ENCODE measurements at places on chromosomes 16 and 17. TPM values are rescaled to one million over a fixed set of nuclear protein-coding genes. Genes with fewer than 3 reads are reported as not detected.

Gene MYO1D
- 48.6 TPM for total RNA-seq

DNA sequence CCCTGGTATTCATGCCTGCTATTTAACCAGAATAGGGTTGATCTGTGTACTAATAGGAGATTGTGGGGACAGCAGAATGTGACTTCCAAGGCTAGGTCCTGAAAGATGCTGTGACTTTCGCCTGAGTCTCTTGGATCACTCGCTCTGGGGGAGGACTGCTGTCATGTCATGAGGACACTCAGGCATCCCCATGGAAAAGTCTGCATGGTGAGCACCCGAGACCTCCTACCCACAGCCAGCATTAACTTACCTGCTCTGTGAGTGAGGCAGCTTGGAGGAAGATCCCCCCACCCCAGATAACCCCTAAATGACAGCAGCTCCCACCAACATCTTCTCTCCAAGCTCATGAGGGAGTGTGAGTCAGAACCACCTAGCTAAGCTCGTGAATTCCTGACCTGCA is 30.3 kb upstream of the C16orf78 start:
- H3K4me3 ChIP-seq, result no peak overlapping the region
- no peaks in the 10 kb centered on the region for H3K36me3 ChIP-seq
- no peaks in the 10 kb centered on the region for H3K4me1 ChIP-seq
- no peak overlapping the region for H3K27ac ChIP-seq
- no peak for DNase-seq

DNA sequence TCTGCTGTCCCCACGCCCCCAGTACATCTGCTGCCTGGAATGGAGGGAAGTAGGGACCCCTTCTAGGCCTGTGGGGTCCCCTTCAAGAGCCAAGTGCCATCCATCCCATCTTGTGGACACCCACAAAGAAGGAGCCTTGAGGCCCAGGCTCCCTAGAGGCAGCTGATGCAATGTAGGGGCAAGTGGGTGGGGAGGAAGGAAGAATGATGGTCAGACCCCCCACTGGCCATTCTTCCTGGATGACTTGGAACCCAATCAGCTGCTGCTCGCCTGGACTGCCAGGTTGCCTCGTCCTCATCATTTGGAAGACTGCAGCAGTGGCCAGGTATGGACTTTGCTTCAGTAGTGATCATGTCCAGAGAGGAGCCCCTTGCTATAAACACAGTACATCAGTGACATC is 48.9 kb downstream of the SMPD3 start:
- DNase-seq, result no peak
- H3K27ac ChIP-seq, result no peak overlapping the region
- H3K4me3 ChIP-seq, result no peak overlapping the region
- no peaks in the 10 kb centered on the region for H3K4me1 ChIP-seq

- peaks cover 29% of the 10 kb centered on the region for H3K4me1 ChIP-seq
- no peaks in the 10 kb centered on the region for H3K27me3 ChIP-seq
- H3K36me3 ChIP-seq, result peaks cover 4% of the 10 kb centered on the region
- H3K4me3 ChIP-seq, result no peak overlapping the region
These were observed 16.3 kb downstream of the IRF8 start for GRCh38 chr16:85915125-85915845.

- no peak overlapping the region for H3K4me3 ChIP-seq
- H3K27me3 ChIP-seq, result no peaks in the 10 kb centered on the region
- H3K36me3 ChIP-seq, result peaks cover 11% of the 10 kb centered on the region
- no peaks in the 10 kb centered on the region for H3K4me1 ChIP-seq
These were observed 28.6 kb upstream of the NUDT16L1 start for GRCh38 chr16:4664538-4665418.

- no peak for DNase-seq
- H3K27ac ChIP-seq, result peak overlapping the region; percentile 47
- peaks cover 8% of the 10 kb centered on the region for H3K36me3 ChIP-seq
- peaks cover 54% of the 10 kb centered on the region for H3K4me1 ChIP-seq
- H3K4me3 ChIP-seq, result no peak overlapping the region
These were observed 58.3 kb downstream of the DUSP14 start for GRCh38 chr17:37547986-37548385.

Gene KRT38
- not detected for total RNA-seq

DNA sequence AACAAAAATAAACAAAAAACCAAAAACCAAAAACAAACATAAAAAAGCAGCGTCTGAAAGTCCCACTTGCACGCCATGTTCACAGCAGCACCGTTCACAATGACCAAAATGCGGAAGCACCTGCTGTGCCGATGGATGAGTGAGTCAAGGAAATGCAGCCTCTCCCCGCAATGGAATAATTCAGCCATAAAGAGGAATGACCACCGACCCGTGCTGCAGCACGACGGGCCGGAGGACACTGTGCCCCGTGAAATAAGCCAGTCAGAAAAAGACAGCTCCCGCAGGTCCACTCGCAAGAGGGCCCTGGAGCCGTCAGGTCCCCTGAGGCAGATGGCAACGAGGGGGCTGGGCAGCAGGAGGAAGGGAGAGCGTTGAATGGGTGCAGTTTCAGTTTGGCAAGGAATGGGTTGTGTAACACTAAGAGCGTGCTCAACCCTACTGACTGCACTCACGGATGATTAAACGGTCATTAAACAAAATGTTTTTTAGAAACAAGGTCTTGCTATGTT is 5.1 kb downstream of the CLCN7 start:
- no peak overlapping the region for H3K4me3 ChIP-seq
- no peaks in the 10 kb centered on the region for H3K27me3 ChIP-seq
- H3K27ac ChIP-seq, result no peak overlapping the region

- H3K27ac ChIP-seq, result no peak overlapping the region
- DNase-seq, result no peak
- H3K4me1 ChIP-seq, result peaks cover 6% of the 10 kb centered on the region
- H3K36me3 ChIP-seq, result no peaks in the 10 kb centered on the region
- H3K27me3 ChIP-seq, result peaks cover 6% of the 10 kb centered on the region
These were observed 24.1 kb upstream of the DYNLL2 start for GRCh38 chr17:58059141-58059540.

DNA sequence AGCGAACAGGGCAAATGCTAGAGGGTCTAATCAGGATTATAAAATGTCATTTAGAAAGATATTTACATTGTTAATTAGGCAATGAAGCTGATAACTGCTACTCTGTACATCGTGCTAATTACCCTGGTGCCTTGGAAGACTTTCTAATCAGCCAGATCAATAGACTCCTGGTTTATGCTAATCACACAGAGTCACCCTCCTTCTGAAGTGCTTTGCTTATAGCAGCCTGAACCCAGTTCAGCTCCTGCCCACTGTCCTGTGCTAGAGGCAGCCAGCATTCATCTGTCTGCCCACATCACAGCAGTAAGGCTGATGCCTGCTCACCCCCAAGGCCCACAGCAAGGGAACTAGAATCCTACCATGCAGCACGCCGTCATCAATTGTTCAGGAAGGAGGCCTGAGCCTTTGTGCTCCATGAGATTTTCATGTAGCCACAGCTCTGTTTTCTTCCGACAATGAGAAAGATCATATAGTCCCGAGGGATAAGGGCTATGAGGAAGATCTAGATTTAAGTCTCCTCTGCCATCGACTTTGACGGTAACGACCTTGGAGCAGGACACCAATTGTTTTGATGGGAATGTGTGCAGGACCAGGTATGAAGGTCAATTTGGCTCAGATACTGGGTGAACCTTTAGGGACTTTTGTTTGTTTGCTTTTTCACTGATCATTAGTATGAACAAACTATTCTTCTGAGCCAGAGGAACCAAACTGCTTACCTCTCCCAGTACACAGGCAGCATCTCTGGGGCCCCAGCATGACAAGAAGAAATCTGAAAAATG is 12.5 kb upstream of the LYRM9 start:
- H3K27me3 ChIP-seq, result peaks cover 17% of the 10 kb centered on the region
- DNase-seq, result no peak
- no peak overlapping the region for H3K27ac ChIP-seq
- no peaks in the 10 kb centered on the region for H3K36me3 ChIP-seq
- H3K4me3 ChIP-seq, result no peak overlapping the region

DNA sequence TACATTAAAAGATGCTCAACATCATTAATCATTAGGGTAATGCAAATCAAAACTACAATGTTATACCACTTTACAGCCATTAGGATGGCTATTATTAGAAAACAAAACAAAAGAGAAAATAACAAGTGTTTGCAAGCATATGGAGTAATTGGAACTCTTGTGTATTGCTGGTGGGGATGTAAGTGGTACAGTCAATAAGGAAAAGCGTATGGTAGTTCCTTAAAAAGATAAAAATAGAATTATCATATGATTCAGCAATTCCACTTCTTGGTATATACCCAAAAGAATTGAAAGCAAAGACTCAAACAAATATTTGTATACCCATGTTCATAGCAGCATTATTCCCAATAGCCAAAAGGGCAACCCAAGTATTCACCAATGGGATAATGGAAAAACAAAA is 1.4 kb upstream of the CAPNS2 start:
- no peak for DNase-seq
- peaks cover 29% of the 10 kb centered on the region for H3K4me1 ChIP-seq
- H3K36me3 ChIP-seq, result peaks cover 12% of the 10 kb centered on the region
- no peak overlapping the region for H3K27ac ChIP-seq

Gene KRTAP4-5
- not detected for total RNA-seq

Gene SLC12A4
- 155 TPM for total RNA-seq

GRCh38 chr16:4944333-4945281 is 7.7 kb upstream of the PPL start:
- peak; percentile 93 for DNase-seq
- peak overlapping the region; percentile 99 for H3K27ac ChIP-seq
- peaks cover 41% of the 10 kb centered on the region for H3K4me1 ChIP-seq
- H3K27me3 ChIP-seq, result peaks cover 3% of the 10 kb centered on the region
- H3K36me3 ChIP-seq, result no peaks in the 10 kb centered on the region

GRCh38 chr16:75506574-75506973 is 11.3 kb upstream of the CHST6 start:
- no peak for DNase-seq
- H3K27me3 ChIP-seq, result peaks cover 4% of the 10 kb centered on the region
- H3K36me3 ChIP-seq, result no peaks in the 10 kb centered on the region
- H3K4me3 ChIP-seq, result no peak overlapping the region
- H3K4me1 ChIP-seq, result peaks cover 9% of the 10 kb centered on the region

Gene KRT32
- total RNA-seq, result not detected

DNA sequence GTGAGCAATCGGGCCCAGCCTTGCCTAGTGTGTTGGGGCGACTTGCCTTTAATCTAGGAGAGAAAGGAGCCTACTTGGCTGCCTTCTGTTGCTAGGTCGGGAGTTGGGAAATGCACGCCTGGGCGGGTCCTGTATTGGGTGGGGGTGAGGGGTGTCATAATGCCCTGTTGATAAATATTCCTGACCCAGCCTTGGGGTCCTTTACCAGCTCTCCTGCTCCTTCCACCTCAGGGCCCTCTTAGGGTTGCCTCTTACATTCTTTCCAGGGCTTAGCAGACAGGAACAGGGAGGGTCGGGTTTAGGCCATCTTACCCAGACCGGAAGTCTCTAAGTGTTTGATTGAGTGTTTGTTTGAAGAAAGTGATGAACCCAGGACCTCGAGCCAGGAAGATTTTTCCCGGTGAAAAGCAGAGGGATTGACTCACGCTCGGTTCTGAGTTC is 112.9 kb downstream of the SEC14L1 start:
- no peaks in the 10 kb centered on the region for H3K36me3 ChIP-seq
- DNase-seq, result no peak
- H3K27me3 ChIP-seq, result peaks cover 11% of the 10 kb centered on the region
- H3K4me3 ChIP-seq, result no peak overlapping the region

Gene FOXC2
- total RNA-seq, result 10.4 TPM

DNA sequence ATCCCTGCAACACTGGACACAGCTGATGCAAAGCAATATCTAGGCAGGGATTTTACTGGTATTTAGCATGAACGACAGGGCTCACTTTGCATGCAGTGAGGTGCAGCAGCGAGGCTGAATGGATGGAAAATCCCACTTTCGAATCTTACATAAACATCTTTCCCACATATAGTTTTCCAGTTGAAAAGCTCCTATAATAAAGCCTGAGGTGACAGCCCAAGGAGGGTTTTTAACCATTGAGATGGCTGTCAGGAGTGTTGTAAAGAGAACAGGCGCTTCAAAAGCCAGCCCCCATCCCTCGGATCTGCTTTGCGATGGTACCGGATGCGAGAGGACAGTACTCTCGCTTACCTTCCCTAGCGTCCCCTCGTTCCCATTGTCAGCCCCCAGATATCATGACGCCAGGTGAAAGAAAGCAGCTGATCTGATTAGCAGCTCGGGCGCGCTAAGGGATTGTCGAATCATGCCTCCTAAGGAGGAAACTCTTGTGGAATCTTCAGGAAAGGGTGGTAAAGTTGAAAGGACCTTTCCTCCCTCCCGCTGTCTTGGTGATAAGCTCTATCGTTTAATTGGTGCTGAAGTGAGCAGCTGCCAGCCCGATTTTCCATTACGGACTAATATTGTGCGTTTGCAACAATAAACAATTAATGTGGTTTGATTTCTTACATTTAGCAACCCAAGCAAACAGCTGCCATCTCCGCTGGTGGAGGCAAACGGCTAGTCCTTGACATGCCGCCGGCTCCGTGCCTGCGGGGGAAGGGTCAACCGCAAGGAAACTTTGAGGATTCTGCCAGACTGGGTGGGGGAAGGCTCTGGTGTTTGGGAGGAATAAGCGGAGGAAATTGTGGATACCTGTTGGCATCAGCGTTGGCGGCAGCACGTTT is 1.8 kb downstream of the CDH8 start:
- no peak overlapping the region for H3K27ac ChIP-seq
- no peak for DNase-seq
- peaks cover 45% of the 10 kb centered on the region for H3K4me1 ChIP-seq
- peak overlapping the region; percentile 80 for H3K4me3 ChIP-seq
- peaks cover 89% of the 10 kb centered on the region for H3K27me3 ChIP-seq
- H3K36me3 ChIP-seq, result no peaks in the 10 kb centered on the region

GRCh38 chr17:79064026-79064425 is 10.6 kb upstream of the ENGASE start:
- no peaks in the 10 kb centered on the region for H3K4me1 ChIP-seq
- H3K27ac ChIP-seq, result no peak overlapping the region
- no peaks in the 10 kb centered on the region for H3K27me3 ChIP-seq
- H3K4me3 ChIP-seq, result no peak overlapping the region
- no peak for DNase-seq

DNA sequence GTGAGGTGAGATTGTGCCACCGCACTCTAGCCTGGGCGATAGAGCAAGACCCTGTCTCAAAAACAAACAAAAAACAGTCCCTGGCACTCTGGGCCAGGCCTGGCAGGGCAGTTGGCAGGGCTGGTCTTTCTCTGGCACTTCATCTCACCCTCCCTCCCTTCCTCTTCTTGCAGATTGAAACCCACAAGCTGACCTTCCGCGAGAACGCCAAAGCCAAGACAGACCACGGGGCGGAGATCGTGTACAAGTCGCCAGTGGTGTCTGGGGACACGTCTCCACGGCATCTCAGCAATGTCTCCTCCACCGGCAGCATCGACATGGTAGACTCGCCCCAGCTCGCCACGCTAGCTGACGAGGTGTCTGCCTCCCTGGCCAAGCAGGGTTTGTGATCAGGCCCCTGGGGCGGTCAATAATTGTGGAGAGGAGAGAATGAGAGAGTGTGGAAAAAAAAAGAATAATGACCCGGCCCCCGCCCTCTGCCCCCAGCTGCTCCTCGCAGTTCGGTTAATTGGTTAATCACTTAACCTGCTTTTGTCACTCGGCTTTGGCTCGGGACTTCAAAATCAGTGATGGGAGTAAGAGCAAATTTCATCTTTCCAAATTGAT is 24.8 kb downstream of the STH start:
- H3K4me1 ChIP-seq, result no peaks in the 10 kb centered on the region
- no peak overlapping the region for H3K27ac ChIP-seq
- H3K27me3 ChIP-seq, result no peaks in the 10 kb centered on the region
- no peak overlapping the region for H3K4me3 ChIP-seq

DNA sequence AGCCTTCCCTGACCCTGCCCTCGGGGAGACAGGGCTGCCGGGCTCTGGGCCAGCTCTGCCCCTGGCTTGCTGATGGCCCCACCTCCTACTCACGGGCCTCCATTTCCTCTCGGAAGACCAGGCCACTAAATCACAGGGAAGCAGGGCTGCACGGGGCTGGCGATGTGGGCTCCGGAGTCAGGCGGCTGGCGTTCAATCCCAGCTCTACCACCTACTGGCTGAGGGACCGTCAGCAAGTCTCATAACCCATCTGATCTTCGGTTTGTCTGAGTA is 113.4 kb downstream of the AMFR start:
- no peaks in the 10 kb centered on the region for H3K4me1 ChIP-seq
- no peak overlapping the region for H3K4me3 ChIP-seq
- no peak overlapping the region for H3K27ac ChIP-seq
- H3K27me3 ChIP-seq, result peaks cover 8% of the 10 kb centered on the region

Gene ZNF19
- total RNA-seq, result 7.3 TPM
